NCI-H1417 (cell line): ENCODE measurements at places on chromosomes 11 and 22.
A peak's percentile ranks its signal among the peaks of the same experiment; 100 is the strongest.

DNA sequence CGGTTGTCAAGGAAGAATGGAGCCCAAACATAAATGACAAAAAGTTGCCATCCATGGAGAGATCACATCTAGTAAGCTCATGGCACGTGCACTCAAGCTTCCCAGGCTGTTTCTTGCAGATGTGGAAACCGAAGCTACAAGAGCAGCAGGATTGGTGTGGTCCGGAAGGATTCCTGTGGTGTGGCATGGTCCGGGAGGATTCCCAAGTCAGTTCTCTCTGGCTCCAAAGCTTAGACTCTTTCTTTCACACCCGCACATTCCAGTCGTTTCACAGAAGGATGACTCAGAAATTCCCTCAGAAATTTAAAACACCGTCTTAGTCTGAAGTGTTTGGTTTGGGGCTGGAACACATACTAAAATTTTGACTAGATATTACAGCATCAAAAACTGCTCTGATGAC is 78.0 kb upstream of the DRD2 start:
- no peak for DNase-seq

DNA sequence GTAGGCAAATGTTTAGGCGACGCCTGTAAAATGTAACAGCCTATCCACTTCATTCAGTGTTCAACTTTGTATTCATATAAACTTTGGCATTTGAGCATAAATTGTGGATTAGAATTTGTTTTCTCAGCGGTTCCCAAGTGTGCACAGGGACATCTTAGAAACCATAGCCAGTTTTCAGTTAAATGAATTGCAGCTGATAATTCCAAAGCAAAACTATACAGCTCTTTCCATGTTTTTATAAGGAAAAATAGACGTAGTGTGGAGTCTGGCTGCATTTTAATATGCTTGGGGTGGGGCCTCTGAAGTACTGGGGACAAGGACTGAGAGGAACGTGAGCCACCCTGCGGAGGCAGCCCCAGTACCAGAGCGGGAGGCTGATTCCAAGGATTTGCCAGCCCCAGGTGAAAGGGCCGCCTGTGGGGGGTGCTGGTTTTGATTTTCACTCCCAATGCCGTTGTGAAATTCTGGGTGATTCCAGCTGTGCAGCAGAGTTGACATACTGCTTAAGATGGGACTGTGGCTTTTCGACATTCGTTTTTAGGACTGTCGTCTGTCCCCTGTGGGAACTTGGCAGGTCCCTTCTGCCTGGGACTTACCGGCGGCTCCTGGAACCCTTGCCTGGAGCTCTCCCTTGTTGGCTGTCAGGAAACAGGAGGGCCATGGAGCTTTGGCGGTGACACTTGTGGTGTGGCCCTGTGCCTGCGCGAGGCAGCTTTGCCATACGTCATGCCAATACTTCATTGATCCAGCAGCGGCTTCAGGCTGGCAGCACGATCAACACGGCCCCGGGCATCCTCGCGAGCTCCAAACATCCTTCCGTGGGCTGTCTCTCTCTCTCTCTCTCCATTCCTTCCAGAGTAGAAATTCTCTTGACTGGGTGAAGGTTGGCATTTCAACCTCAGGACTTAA is 370.9 kb downstream of the TBC1D22A start:
- no peak for DNase-seq

DNA sequence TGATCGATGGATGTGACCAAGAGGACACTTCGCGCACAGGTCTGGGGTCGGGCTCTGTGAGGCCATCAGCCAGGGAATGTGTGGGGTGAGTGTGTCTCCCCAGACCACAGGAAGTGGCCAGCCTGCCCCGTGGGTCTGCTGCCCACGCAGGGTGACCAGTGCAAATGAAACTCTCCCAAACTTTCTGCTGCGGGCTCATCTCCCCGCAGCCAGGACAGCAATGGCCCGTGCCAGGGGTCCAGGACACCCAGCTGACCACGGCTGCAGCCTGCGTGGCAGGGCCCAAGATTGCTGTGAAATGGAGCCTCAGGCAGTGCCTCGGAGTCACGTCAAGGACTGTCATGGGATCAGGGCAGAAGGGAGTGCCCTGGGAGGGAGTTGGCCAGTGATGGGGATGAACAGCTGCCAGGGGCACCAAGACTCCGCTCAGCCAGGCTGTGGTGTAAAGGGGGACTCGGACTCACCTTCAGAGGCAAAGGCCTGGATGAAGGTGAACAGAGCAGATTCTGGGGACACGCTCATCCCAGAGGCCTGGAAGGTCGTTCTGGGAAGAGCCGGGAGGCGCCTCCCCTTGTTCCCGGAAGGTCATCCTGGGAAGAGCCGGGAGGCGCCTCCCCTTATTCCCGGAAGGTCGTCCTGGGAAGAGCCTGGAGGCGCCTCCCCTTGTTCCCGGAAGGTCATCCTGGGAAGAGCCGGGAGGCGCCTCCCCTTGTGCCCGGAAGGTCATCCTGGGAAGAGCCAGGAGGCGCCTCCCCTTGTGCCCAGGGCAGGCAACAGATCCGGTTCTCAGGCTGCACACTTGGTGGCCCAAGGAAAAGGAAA is 252.6 kb downstream of the BRD1 start:
- DNase-seq: no peak

GRCh38 chr11:22922672-22923071 is 62.4 kb upstream of the CCDC179 start:
- DNase-seq: no peak

DNA sequence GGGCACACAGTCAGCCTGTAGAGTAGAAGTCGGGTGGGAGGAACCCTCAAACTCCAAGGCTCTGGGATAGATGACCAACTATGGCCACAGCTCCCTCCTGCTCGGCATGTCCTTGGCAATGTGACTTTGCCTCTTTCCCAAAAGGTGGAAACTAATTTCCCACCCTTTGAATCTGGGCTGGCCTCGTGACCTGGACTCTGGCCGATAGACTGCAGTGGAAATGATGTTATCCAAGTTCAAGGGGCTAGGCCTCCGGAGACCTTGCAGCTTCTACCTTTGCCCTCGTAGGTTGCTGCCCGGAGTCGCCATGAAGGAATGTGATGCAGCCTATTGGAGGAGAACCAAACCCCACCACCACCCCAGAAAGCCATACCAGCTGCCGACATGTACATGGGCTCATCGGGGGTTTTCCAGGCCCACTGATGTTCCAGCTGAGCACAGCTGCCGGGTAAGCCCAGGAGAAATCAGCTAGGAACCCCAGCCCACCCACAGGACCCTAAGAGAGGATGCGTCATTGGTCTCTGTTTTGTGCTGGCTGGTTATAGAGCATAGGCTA is 30.4 kb downstream of the KCNJ4 start:
- DNase-seq: no peak

- DNase-seq: no peak
Observed at GRCh38 chr11:128938156-128938885, 4.3 kb downstream of the TP53AIP1 start.

- peak; percentile 88 for DNase-seq
Observed at GRCh38 chr11:11463405-11463804, 110.4 kb upstream of the CSNK2A3 start.

DNA sequence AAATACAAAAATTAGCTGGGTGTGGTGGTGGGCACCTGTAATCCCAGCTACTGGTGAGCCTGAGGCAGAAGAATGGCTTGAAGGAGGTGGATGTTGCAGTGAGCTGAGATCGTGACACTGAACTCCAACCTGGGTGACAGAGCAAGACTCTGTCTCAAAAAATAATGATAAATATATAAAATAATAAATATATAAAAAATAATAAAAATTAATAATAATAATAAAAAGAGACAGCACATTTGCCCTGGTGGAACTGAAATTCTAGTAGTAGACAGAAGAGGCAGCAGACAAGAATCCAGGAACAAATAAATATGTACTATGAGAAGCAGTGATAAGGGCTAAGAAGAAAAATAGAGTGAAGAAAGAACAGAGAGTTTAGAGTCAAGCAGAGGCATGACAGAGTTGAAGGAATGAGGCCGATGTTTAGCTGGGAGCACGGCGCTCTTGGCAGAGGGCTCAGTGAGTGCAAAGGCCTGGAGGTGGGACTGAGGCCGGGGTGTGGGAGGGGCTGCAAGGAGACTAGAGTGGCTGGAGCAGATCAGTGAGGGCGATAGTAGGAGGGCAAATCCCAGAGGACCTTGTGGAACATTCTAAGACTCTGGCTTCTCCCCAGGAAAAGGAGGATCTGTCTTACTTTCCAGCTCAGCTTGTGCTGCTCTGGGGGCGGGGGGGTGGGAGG is 410.3 kb downstream of the MN1 start:
- DNase-seq: no peak

DNA sequence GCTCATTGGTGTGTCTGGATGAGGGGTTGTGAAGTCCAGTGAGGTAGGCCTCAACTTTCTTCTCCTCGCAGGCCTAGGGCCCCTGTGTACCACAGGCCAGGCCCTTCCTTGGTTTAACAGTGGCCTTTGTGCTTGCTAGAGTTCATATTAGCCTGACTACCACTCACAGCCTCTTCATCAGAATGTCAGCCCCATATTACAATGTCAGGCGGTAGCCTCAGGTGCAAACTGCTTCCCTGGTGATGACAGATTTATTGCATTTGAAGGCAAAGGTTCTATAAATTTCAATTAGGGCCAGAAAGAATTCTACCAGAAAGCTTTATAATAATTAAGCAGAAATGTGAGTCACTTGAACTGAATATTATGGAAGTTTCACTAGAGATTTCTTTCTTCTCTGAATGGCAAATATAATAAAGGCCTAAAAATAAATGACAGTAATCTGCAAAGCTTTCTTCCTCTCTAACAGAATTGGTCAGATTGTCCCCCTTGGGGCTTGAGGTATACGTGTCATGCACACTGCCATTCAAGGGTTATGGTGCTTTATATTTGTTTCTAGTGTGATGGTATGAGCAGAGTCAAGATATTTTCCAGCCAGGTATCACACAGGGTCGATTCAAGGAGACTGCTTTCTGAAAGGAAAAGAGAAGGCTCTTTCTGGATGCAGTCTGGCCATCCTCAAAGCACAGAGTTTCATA is 210.3 kb downstream of the CWF19L2 start:
- DNase-seq: peak; percentile 8

DNA sequence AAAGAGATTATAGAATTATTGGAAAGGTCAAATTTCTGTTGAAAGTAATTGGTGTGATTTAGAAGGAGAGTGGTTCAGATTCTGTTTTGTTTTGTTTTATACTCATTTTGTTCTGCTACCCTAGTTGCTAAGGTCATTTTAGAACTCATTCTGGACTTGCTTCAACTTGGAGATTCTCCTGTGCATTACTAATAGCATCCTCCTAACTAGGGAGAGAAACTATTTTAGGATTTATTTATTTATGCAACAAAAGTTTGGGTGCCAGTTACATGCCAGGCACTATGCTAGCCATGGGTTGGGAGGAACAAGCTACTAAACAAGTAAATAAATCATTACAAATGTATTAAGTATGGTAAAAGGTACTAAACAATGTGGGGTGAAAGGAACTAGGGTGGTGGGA is 84.0 kb downstream of the YAP1 start:
- DNase-seq: no peak

DNA sequence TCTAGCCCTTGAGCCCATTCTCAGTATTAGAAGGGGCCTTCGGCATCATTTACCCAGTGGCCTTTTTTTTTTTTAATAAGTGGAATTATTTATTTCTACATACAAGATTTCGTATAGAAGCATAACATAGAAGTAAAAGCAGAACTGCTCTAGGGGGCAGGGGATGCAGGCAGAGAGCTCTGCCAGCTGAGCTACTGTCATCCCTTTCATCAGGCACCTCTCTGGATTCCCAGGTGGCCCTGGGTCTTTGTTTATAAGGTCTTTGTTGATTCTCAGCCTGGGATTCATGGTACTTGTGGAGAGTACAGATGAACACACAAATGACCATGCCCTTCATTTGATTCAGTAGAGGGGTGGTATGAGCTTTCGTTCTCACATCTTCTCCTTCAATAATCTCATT is 66.4 kb downstream of the GAB2 start:
- peak; percentile 81 for DNase-seq

DNA sequence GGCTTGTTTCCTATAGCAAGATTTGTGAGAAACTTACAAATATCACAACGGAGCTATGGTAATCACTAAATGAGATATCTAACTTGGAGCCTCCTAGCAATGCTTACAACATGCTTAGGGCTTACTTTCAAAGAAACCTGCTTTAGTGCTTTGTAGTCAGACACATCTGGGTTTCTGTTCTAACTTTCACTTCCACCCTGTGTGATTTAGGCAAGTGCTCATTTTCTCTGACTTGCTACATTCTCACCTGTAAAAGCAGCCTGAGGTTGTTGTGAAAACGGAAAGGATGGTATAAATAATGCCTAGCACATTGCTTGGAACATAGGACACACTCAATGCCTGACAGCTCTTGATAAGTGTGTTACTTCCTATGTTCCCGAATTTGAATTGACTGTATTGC is 45.6 kb downstream of the LRRC4C start:
- DNase-seq: no peak

DNA sequence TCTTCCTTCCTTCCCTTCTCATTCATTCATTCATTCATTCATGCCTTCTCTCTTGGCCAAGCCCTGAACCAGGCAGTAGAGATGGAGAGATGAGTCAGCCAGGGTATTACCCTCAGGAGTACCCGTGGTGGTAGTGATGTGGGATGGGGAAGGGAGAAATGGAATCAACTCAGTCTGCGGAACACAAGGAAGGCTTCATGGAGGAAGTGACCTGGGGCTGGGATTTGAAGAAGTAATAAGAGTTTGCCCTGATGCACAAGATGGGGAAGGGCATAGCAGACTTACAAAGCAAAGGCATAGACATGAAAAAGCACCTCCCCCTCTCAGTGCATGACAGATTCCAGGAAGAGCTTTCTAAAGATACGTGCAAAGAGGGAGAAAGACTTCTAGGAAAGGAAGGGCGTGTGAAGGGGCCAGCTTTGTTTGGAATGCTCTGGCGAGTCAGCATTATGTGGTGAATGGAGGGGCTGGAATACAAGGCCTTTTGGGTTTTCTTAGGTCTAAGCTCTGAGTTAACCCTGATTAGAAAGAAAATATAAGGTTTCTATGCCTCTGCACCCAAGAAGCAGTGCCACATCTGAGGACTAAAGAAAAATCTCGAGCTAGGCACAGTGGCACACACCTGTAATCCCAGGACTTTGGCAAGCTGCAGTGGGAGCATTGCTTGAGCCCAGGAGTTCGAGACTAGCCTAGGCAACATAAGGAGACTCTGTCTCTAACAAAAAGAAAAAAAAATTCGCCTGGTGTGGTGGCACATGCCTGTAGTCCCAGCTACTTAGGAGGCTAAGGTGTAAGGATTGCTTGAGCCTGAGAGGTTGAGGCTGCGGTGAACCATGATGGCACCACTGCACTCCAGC is 36.4 kb upstream of the ACER3 start:
- no peak for DNase-seq

GRCh38 chr11:13831696-13832095 is 130.8 kb upstream of the SPON1 start:
- no peak for DNase-seq

- DNase-seq: no peak
Observed at GRCh38 chr11:58004664-58005063, 19.0 kb upstream of the OR9Q1 start.

DNA sequence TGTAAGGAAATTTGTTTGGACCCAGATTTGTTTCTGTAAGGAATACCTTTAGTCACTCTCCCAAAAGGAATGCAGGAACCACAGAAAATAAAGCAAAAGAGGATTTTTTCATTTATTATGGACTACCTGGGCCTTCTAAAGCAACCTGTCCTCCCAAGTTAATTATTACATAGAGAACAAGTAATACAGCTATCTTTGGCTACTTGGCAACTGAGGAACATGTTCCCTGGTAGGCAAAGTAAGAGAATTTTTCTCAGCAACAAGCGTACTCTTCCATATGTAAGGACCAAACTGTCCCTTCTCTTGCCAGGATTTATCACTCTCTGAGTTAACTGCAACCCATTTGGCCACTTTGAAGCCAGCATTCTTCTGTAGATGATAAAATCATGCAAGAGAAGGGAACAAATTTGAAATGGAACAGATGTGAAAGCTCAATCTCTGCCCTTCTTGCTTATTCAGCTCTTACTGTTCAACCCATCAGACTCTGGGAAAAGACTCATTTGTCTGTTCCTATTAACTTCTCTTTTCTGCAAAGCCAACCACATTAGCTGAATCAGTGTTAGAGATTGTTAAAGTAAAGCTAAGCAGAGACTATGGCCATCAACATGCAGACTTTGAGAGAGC is 190.2 kb downstream of the SWAP70 start:
- no peak for DNase-seq
